ENCODE measurements at places on chromosomes 12 and 14.

DNA sequence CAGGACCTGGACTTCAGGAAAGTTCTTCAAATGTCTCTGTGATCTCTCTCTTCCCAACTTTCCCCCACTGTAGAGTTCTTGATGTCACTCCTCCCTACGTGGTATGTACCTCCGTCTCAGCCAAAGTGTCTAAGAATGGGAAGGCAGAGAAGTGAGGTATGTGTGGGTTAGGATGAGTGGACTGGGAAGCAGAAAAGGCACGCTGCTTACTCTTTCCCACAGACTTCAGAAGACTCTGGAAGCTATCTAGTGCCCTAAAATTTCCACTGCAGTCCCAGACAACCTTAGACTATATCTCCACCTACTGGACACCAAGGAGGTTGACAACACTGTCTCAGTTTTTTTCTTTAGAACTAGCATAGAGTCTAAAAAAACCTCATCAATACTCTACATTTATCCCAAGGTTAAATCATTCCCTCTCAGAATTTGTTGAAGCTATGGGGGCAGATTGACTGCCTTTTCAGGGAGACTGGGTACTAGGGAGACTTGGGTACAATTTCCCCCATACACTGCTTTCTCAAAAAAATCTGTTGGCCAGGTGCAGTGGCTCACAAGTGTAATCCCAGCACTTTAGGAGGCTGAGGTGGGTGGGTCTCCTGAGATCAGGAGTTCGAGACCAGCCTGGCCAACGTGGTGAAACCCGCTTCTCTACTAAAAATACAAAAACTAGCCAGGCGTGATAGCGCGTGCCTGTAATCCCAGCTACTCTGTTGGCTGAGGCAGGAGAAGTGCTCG is 20.6 kb upstream of the ITGA5 start:
- DNase-seq: no peak

DNA sequence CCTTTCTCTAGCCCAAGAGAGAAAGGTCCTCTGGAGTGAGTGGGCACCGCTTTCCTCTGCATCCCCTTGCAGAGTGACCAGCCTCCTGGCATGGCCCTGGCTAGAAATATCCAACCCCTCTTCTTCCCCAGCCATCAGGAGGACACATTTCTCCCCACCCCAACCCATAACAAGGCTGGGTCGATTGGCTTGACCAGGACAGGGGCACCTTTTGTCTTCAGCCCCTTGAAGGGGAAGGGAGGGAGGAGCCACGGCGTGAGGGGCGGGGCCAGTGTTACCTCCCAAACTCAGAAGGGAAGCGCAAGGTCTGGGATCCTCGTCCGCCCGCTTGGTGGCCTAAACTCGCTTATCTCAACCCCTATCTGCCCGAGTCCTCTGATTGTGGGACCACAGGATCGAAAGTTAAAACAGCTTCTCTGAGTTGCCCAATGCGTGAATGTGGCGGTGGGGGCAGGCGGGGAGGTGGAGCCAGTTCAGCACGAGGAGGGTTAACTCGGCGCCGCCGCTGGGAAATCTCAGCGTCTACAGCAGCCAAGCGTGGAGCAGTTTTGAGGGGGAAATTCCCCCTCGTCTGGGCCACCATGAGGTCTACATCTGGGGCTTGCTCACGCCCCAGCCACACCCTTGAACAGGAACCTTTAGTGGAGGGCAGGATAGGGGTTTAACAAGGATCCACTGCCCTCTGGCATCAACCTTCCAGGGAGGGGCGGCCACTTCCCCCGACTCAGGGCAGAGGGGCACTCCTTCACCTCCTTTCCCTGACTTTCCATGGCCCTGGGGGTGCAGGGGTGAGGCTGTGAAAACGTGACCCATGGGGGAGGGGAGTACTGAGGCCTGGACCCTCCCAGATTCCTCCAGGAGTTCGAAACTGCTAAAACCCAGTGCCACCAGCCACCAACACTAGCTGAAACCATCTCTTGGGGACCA is 795 bp downstream of the STAT6 start:
- DNase-seq: peak; percentile 61

DNA sequence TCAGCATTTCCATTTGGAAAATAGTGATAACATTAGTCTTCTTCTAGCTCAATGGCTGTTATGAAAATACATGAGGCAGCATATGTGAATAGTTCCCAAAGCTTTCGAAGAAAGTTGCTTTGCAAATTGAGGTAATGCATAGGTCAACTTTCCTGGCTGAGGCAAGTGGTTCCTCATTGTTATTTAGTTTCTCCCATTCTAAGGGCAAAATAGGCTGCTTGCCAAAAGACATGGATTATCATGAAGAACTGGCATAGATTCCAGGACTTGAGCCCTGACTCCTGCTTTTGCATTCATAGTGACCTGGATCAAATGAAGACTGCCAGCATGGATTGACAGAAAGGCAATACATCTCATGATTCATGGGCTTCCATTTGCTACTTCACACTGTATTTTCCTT is 35.7 kb downstream of the LRFN5 start:
- no peak for DNase-seq

GRCh38 chr12:85688837-85689236 is 147.4 kb downstream of the RASSF9 start:
- DNase-seq: no peak

DNA sequence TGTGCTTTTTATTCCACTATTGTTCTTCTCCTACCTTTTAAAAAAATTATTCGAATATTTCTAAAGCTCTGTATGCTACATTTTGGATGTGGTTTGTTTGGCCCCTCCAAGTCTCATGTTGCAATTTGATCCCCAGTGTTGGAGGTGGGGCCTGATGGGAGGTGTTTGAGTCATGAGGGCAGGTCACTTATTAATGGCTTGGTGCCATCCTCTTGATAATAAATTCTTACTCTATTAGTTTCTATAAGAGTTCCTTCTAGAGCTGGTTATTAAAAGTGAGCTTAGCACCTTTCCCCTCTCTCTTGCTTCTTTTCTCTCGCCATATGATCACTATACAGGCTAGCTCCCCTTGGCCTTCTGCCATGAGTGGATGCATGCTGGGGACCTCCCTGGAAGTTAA is 445.6 kb upstream of the PDE3A start:
- DNase-seq: no peak

GRCh38 chr12:127389923-127390322 is 877.0 kb upstream of the TMEM132C start:
- no peak for DNase-seq

- no peak for DNase-seq
Observed at GRCh38 chr14:88137327-88137726, 132.4 kb downstream of the GPR65 start.

DNA sequence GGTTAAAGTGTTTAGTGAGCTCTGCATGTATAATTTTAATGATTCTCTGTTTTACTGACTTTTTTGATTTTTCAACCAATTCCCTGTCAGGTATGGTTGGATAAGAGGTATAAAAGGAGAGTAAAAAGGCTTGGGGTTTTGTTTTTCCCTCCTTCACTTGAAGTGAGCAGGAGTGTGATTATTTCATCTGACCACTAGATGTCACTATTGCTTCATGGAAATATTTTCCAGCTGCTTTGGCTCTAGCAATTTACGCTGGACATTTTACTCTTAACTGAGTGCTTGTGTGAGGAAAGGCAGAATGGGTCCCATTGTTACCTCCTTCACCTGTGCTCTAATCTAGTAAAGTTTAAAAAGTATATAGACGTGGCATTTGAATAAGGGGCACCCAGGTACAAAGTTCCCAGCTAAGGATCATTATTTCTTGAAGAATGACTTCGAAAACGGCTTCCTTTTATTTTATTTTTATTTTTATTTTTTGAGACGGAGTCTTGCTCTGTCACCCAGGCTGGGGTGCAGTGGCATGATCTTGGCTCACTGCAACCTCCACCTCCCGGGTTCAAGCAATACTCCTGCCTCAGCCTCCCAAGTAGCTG is 66.5 kb downstream of the TBC1D30 start:
- DNase-seq: no peak

- no peak for DNase-seq
Observed at GRCh38 chr12:31000751-31001150, 72.9 kb upstream of the DDX11 start.

GRCh38 chr12:31958569-31959160 is 550 bp upstream of the RESF1 start:
- no peak for DNase-seq

DNA sequence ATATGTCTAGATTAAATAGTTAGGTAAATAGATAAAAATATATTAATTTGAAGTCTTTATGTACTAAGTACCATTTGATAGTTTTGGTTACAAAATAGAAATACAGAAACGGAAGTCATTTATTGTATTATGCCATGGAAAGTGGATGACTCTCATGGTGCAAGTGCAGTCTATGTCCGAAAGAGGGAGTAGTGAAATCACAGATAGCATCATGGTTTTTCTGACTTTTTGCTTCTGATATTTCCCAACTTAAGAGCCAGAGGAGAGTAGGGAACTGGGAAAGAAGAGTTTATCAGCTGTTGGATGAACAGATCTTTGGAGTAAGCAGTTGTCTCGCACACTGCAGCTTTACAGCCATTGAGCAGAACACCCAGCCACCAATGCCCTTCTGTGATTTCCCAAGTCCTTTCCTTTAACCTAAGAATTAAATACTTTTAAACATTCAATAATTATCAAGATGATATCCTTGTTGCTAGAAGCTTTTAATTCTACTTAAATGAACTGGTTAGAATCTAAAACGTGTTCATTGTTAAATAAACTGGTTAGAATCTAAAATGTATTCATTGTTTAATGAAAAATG is 18.4 kb upstream of the SRGAP1 start:
- no peak for DNase-seq

- DNase-seq: no peak
Observed at GRCh38 chr12:47887529-47887928, 17.3 kb downstream of the VDR start.

- no peak for DNase-seq
Observed at GRCh38 chr12:111211910-111212757, 156.8 kb downstream of the PHETA1 start.

DNA sequence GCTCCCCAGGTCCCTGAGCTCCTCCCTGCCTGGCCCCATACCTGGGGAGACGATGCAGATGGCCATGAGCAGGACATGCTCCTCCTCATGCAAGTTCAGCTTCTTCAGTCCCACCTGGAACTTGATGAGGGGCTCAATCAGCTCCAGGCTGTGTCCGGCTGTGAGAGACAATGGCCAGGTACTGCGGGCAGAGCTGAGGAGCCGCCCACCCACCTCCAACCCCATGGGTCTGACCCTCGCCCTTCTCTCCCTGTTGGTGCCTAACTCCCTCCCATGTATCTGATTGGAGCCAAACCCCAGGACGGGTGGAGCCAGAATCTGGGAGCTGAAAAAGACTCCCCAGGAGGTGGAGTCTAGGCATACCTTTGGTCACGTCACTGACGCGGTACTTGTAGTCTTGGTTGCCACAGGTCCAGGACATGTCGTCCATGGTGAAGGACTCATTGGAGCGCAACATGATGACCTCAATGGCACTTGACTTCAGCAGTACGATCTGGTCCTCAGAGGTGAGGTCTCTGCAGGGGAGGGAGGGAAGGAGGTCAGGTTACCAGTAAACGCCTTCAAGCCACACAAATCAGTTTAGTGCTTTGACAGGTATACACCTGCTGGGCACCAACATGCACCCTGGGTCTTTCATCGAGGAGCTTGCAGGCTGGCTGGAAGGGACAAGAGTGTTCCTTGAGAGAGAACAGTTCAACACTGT is 26.7 kb upstream of the HDAC7 start:
- no peak for DNase-seq

DNA sequence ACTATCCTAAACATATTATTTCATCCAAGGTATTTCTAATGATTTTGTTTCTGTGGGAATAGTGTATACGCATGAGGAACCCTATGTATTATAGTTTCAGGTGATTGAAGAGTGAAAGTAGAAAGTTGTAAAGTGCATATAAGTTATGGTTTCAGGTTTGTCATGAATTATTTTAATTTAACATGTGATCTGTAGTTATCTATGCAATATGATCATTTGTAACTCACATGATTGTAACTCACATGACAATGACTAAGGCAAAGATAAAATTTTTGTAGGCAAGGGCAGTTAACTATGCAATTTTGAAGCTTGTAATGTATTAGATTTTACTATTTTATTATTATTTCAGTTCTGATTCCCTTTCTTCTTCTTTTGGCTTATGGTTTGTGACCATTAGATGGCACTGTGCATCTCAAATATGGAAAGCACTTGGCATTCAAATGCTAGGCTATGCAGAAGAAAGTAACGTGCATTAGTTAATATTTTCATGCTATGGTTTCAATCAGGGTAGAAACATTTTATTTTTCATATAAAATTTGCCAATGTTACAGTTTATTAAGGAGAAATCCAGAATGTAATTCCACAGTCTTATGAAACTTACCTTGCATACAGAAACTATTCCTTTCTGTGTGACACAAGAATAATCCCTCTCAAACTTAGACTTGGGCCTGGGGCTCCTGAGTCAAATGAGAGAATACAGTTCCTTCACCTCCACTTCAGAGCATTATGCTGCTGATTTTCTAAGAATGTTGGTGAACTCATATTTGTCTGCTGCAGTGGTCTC is 15.8 kb upstream of the TMEM30B start:
- no peak for DNase-seq

DNA sequence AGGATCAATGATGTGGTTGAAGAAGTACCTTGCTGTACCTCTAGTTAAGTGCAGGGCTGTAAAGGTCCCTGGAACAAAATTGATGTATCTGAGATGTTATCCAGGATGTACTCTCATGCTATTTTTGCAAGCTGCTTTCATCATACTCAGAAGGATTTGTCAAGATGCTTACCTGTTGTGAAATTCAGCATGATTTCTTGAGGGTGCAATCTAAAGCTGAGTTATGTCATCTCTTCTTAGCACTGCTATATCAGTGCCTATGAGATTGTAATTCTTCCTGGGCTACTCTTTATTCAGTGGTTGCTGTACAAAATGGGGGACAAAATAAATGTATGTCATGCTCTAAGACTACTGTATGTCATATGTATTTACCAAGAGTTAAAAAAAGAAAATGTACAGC is 340.7 kb upstream of the LMO3 start:
- no peak for DNase-seq

GRCh38 chr12:108455706-108456105 is 59.4 kb upstream of the FICD start:
- no peak for DNase-seq

GRCh38 chr14:71242237-71242748 is 335.0 kb downstream of the PCNX1 start:
- DNase-seq: no peak

- DNase-seq: no peak
Observed at GRCh38 chr14:68714991-68715924, 77.6 kb downstream of the ZFP36L1 start.

DNA sequence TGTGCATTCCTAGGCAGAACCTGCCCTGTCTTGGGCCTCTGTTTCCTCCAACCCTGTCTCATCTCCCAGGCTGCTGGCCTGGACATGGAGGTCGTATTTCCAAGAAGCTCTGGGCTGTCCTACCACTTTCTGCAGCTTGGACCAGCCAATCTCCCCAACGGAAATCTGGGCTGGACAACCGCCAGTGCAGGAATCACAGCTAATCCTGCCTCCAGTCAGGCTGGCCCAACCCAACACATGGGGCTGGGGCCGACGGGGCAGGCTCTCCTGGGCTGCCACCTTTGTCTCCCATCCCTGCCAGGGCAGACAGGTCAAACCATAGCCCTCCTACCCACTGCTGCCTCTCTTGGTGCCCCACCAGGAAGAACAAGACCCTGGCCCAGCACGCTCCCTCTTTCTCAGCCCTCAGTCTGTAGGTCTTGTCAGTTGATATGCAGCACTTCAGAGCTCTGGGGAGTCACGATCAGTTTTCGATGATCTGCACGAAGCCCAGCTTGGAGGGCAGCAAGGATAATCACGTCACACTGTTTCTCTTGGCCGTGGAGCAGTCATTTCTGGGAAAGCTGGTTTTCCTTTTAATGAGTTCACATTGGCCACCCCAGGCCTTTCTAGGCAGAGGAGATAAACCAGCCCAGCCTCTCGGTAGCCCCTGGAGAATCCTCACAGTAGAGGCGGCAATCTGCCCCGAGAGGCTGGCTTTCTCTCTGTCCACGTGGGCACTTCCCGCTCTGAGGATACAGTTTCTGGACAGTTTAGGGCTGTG is 195.2 kb upstream of the PRMT8 start:
- DNase-seq: no peak
